Activated B cell treated with CpG ODN at 0.5 μM for 24 hours (primary cell): ENCODE measurements at places on chromosomes 12 and 14. TPM values are rescaled to one million over a fixed set of nuclear protein-coding genes. Genes with fewer than 3 reads are reported as not detected.

Gene ACOT4
- total RNA-seq, result 0.60 and 1.2 TPM in 2 replicates

Gene MYRFL
- not detected in 2 replicates for total RNA-seq

Gene MDM2
- total RNA-seq, result 69.8 and 90.8 TPM in 2 replicates

Gene KIF5A
- 0.13 and 0.15 TPM in 2 replicates for total RNA-seq

Gene TMEM52B
- not detected in 2 replicates for total RNA-seq

Gene ZFYVE1
- total RNA-seq, result 12.7 and 16.5 TPM in 2 replicates

Gene RAPGEF3
- 2.7 and 5.0 TPM in 2 replicates for total RNA-seq

Gene ANKRD33
- total RNA-seq, result not detected in 2 replicates

Gene ALG10B
- total RNA-seq, result 9.3 and 9.8 TPM in 2 replicates
